IMR-90 (cell line): ENCODE measurements at places on chromosomes 16 and 17. TPM values are rescaled to one million over a fixed set of nuclear protein-coding genes. Genes with fewer than 3 reads are reported as not detected.

ZNF423 gene
- polyA plus RNA-seq = 0.10 and 0.17 TPM in 2 replicates

ASGR1 gene
- polyA plus RNA-seq = 3.8 and 4.2 TPM in 2 replicates

MRPL28 gene
- polyA plus RNA-seq = 181 and 255 TPM in 2 replicates

ST6GALNAC2 gene
- 0.10 TPM in 1 of 2 replicates, not detected in the other for polyA plus RNA-seq

CLEC18C gene
- 0.03 TPM in 1 of 2 replicates, not detected in the other for polyA plus RNA-seq

CX3CL1 gene
- polyA plus RNA-seq = 0.77 and 0.89 TPM in 2 replicates

DNA sequence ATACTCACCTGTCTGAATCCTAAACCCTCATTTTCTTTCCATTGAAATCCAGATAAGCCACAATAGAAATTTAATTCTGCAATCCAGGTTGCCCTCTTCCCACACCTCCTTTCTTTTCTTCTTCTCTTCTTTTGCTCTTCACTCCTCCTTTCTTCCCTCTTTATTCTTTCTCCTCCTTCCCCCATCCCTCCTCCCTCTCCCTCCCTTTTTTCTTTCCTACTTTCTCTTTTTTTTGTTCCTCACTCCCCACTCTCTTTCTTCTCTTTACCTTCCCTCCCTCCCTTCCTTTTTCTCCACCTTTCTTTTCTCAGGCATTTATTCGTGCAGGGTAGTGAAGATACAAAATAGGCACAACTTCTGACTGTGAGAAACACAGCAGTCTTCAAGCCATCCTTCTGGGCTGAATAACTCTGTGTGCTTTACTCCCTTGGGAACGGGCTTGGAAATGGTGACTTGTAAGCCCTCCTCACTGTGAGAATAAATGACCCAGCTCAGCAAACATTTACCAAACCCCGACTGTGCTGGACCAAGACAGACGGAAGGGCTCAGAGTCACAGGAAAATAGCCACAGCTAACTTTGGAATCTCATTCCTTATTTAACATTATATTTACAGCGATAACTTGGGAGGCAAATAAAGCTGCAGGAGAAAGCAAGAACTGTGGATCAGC is 140.8 kb downstream of the HAPSTR1 start:
- no peak for DNase-seq

- no peak for DNase-seq
Measured at GRCh38 chr17:57626520-57627210, 118.4 kb downstream of the CCDC182 start.

- DNase-seq = no peak
Measured at GRCh38 chr17:21249086-21249795, 4.0 kb downstream of the NATD1 start.

DNA sequence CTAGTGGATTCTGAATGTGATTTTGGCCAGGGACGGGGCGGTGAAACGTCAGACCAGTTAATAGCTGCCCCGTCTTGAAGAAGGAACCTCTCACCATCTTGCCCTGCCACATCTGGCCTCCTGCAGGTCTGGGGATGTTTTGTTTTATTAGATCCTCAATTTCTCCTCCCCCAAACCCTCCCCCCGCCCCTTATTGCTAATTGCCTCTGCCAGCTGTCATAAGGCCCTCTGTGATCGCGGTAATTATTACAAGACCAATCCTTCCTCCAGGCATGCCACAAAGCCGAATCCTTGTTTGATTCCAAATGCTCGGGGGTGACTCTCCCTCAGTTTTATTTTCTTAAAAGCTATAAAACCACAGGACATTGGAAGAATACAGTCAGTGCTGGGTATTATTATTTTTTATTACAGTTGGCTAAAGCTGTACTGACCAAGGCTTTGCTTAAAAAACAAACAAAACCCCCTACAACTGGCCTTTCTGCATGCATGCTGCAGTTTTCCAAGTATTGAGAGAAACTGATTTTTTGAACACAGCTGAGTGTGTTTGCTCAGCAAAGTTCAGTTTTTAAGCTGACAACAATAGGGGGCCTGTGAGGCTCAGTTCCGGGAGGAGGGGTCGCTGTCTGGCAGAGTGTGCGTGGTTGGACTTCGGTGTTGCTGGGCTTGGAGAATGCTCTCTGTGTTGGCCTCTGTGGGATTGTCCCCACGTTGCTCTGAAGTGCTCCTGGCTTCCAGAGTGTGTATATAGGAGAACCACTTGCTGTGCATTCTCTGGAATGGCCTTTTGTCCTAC is 1.7 kb downstream of the KSR1 start:
- peak; percentile 53 for DNase-seq

DNA sequence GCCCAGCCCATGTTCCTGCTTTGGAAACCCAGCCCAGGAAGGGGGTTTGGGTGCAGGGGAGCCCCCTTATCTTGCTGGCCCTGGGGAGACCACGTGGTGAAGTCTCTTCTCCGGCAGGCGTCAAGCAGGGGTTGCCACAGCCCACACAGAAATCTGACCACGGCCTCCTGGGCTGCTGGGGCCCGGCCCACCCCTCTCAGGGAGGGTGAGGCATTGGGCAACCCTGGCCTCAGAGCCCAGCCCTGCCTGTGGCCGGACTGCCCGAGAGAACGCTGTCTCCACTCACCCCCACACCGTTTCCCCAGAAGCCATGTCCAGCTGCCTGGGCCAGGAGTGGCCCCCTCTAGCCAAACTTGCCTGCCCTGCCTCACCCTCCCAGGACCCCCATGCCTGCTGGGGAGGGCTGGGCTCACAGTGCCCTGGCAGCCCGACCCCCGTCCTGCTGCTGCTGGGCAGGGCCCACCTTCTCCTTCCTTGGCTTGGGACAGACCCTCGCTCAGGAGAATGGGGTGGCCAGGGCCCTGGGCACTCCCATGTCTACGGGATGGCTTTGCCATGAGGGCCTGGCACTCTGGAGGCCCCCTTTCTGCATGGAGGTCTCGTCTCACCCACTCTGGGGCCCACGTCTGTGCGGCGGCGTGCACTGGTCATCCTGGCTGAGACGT is 6.7 kb downstream of the RPUSD1 start:
- no peak for DNase-seq

- no peak for DNase-seq
Measured at GRCh38 chr16:10121897-10122425, 60.3 kb downstream of the GRIN2A start.

GRCh38 chr16:30741461-30741914 is 6.7 kb upstream of the PHKG2 start:
- peak; percentile 92 for DNase-seq

DNA sequence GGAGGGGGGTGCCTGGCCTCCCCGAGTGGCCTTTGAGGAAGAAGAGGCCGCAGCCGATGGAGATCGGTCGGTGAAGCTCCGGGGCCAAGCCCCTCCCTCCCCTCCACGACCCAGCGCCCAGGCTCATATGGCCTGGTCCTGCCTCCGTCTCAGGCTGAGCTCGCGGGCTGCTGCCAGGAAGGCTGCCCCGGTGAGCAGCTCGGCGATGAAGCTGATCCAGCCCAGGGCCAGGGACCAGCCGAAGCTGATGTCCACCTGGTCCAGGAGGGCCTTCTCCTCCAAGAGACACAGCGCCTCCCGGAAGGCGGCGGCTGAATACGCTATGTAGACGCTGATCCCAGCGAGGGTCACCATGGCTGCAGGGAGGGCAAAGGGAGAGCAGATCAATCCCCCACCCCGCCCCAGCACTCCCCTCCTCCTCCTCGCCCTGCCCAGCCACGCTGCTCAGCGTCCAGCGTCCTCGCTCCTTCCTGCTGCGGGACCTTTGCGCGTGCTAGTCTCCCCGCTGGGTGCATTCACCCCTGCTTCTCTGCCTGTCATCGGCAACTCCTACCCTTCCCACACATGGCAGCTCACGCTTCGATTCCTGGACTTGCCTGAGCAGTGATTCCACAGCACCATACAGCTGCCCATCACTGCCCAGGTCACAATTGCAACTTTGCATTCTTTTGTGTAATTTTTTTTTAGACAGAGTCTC is 20.5 kb downstream of the TMEM114 start:
- no peak for DNase-seq

- DNase-seq = no peak
Measured at GRCh38 chr17:64065161-64065560, 44.7 kb upstream of the ICAM2 start.

DNA sequence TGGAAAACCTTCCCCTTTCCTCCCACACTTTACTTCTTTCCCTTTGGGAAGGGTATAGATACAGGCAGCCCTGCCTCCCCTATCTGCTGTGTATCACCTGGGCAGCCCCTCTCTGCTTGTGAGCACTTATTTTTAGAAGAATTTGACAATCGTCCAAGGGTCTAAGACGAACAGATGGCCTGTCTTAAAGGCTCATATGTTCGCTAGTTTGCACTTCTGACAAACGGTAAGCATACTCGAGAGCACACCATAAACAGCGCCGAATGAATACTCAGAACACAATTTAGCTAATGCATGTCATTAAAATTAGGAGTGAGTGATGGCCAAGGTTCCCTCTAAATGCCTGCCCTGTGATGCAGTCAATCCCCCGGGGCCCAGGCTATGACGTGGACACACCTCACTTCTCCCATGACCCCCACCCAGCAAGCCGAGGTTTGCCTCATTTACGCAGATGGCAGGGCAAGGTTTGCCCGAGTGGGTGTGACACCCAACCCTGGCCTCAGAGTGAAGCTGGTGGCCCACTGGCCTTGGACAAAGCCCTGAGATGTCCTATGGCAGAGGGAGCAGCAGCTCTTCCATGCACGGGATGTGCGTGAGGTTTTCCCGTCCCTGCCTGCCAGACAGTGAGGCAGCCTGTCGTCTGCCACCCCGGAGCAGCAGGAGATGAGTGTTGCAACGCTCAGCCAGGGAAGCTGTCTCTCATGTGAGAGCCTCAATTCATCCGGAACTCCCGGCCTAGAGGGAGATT is 125.2 kb downstream of the C16orf78 start:
- no peak for DNase-seq

GRCh38 chr16:86714166-86714565 is 135.8 kb downstream of the FOXL1 start:
- peak; percentile 37 for DNase-seq

DNA sequence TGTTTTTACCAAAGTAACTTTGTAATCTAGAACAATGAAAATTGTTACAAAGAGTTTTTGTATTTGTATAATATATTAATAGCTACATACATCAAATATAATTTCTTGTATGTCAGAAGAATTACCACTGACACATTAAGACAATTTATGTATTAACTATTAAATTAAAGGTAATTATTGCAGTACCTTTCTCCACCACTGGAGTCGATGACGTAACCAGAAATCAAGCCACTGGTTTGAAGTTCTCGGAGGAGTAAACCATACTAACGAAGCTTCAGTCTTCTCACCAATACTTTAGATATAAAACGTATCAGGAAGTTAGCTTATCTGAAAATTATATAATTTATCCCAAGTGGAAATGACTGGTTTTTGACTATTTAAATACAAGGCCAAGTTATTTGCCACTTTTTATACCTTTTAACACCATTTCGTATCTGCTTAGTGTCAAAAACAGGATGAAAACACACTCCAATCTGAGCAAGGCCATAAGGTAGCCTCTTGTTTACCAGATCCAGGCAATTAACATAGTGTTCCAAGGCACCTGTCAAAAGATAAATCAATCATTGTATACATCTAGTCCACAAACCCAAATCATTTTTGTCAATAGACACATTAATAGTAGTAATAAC is 4.3 kb downstream of the POLG2 start:
- DNase-seq = no peak

GRCh38 chr17:43907425-43907981 is at the start of gene MPP2:
MPP2 (minus strand) TSS chr17:43907536; CDS start chr17:43904460, 3,076 bp downstream.
- DNase-seq = peak; percentile 58

- DNase-seq = peak; percentile 94
Measured at GRCh38 chr17:37327341-37328090, 48.3 kb upstream of the C17orf78 start.

DNA sequence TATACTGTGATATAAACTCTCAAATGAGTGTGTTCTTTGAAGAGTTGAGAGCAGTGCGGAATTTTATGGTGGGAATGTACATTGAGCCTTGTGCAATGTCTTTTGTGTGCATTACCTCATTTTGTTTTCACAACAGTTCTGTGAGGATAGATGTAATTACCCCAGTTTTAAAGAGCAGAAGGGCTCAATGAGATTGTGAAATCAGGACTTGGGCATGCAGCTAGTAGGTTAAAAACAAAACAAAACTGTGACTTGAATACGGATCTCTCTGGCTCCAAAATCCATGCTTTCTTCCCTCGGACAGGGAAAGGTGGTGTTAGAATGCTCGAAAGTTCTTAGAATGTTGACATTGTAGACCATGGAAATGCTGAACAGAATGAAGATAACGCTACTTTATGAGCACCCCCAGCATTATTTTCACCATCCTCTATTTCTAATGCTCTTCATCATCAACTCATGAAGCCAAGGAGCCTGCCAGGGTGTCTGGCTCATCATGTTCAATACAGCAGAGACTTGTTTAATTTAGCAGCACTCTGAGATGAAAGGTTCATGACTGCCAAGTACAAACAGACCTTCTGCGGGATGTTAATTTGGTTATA is 17.1 kb downstream of the MRTFB start:
- DNase-seq = no peak

DNA sequence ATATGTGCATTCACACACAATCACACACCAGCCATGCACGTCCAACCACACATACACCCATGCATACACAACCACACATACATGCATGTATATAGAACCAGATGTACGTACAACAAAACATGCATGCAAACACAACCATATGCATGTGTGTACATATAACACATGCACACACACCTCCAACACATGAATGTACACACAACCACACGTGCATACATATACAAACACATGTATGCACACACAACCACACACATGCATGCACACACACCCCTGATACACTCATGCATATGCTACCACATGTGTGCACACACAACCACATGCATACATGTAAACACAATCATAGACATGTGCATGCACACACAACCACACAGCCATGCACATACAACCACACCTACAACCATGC is 52.0 kb upstream of the SDK2 start:
- no peak for DNase-seq

DNA sequence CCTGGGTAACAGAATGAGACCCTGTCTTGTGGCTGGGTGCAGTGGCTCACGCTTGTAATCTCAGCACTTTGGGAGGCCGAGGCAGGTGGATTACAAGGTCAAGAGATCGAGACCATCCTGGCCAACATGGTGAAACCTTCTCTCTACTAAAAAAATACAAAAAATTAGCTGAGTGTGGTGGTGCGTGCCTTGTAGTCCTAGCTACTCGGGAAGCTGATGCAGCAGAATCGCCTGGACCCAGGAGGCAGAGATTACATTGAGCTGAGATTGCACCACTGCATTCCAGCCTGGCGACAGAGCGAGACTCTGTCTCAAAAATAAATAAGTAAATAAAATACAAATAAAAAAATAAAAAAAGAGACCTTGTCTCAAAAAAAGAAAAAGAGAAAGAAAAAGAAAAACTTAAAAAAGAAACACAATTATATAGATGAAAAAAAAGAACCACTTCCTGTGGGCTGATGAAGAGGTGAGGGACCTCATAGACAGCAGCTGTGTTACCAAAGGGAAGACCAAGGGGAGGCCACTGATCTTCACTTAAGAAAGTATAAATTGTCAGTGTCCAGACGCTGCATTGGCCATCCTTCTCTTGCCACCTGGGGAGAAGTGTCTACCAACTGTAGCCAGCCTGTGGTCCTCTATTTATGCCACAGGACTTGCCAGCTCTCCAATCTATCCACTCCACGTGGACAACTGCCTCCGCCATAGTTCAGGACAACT is 24.4 kb upstream of the SMG1 start:
- DNase-seq = no peak

DNA sequence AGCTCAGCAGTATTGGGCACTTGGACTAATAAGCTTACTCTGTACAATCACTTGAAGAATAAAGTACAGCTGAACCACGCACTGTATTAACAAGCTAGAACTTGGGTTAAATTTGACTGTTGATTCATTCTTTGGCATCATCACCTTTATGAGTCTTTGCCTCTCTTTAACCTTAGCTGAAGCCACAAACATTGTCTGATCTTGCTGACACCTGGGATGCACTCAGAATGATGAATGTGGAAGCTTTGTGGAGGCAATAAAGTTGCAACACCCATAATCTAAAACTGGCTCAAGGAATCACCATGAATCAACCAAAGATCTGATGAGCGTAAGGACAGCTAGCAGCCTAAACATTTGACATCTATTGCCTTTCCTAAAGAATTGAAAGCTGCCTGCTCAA is 590.6 kb upstream of the SOX9 start:
- no peak for DNase-seq
